ENCODE measurements at places on chromosomes 3 and 15.

GRCh38 chr15:98155356-98155755, 194.9 kb downstream of the ARRDC4 start:
- DNase-seq = no peak

DNA sequence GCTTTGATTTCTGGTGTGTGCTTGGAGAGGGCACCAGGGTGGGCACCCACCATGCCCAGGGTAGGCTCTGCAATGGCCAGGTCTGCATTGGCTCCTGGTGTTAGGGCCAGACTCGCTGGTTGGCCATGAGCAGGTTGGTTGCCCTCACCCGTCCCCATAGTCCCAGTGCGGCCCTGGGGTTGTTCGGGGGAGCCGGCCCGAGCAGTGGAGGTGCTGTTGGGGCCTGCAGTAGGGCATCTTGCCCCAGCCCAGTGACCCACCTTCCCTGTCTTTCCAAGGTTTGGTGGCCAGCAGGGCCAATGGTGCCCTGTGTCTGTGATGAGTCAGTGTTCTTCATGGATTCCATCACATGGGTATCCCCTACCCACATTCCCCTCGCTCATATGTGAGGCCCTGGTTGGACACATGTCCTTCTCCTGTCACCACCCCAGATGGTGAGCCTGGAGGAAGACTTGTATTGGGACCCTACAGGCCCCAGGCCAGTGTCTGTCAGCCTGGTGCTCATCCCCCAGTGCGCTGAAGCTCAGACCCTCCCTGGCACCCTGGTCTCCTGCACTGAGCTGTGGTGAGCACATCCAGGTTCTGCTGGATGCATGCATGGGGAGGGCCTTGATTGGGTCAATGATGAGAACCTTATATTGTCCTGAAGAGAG, 190.1 kb downstream of the UBE3A start:
- no peak for DNase-seq

GRCh38 chr3:12895391-12896062, 54.2 kb upstream of the RPL32 start:
- DNase-seq = no peak

DNA sequence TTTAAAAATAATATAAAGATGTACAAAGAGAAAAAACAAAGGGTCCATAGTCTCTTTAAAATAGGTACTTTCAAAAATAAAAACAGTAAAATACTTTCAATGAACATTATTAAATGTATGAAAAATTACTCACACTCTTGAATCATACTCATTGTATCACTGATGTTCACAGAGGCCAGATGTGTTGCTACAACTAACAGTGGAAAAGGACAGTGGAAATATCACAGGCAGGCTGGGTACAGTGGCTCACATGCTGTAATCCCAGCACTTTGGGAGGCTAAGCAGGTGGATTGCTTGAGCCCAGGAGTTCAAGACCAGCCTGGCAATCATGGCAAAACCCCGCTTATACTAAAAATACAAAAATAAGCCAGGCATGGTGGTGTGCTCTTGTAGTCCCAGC, 26.8 kb downstream of the NPHP3 start:
- no peak for DNase-seq

- no peak for DNase-seq
Observed at GRCh38 chr15:41377978-41378377, 24.3 kb downstream of the NDUFAF1 start.

DNA sequence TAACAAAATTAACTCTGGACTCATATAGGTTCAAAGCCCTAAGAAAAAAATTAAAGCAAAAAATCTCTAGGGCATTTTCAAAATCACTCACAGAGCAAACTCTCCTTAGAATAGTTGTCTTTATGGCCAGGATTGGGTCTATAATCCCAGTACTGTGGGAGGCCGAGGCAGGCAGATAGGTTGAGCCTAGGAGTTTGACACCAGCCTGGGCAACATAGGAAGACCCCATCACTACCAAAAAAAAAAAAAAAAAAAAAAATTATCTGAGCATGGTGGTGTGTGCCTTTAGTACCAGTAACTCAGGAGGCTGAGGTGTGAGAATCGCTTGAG, 378.1 kb upstream of the TGFBR2 start:
- no peak for DNase-seq

- no peak for DNase-seq
Observed at GRCh38 chr3:22659651-22660475, 543.3 kb upstream of the UBE2E2 start.

DNA sequence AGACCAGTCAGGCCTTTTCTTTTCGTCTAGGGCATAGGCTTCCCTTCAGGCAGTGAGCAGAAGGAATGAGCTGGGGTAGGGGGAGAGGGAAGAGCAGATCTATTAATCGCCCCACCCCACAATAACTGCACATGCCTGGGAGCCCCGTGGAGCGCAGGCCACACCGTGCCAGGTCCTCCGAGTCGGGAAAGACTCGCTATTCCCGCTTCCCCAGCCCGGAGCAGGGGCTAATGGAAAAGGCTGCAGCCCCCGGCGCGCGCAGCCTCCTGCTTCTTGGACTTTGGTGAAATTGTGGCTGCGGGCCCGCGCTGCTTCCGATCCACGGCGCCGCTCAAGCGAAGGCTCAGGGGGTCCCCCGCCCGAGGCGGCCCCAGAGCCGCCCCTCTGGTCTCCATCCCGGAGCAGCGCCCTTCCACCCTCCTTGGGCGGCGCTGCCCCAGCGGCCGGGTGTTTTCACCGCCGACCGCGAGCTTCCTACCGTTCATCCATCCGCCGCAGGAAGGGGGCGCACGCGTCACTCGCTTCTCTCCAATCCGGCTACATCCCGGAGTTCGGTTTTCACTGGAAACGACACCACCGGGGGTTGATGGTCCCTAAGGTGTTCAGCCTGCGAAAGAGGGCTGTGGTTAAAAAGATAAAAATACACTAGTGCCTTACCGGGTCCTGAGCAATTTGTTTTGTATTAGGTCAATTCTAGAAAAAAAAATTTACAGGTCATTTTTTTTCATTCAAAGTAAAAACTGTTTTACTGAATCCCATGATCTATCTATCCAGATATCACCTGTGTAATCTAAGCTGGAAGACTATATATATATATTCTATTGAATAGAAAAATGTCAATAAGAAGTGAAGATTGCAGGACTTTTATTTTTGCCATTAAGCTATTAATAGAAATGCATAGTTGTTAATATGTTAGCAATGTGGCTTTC, 4.4 kb upstream of the SYNM start:
- peak; percentile 8 for DNase-seq

DNA sequence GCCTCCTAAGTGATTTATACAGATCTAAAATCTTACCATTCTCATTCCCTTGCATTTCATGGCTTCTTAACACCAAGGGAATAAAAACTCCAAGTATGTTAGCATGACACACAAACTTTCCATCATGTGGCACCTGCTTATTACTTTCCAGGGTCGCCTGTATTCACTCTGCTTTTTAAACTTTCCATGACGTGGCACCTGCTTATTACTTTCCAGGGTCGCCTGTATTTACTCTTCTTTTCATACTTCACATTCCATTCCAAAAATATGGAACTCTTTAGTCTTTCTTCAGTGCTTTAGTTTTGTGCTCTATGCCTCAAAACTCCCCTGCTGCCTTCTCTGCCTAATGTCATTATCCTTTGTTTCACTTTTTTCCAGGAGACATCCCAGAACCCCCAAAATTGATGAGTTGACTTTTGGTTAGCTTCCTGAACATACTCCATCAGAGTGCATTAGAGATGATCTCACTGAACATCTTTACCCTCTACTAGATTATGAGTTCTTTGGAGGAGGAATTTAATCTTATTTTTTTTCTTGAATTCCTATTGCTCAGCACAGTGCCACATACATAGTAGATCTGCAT, 47.0 kb downstream of the CALML4 start:
- no peak for DNase-seq

DNA sequence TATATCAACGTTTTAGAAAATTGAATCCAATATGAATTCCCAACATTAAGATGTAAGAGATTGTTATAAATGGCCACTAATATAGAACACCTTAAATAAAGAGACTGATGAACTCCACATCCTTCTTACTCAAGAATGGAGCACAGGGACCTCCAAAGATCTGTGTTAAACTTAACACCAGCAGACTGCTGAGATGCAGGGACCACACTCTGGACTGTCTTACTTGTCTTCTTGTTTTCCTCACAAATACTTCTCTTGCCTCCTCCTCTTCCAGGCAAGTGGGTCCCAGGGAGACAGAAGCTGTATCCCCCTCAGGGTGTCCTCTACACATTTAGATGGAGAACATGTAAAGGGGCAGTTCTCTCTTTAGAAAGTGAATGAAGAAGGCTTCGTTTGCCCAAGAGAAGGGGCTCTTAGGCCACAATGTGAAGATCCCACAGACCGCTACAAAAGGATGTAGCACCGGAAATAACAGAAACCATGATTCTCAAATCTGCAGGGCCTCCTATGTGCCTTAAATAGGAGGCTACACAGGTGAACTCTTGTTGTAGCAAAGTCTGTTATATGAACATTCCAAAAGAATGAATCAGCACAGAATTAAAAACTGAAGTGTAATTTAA, 52.2 kb downstream of the SATB1 start:
- no peak for DNase-seq

- DNase-seq = no peak
Observed at GRCh38 chr3:126146525-126147146, 33.8 kb downstream of the ALDH1L1 start.

DNA sequence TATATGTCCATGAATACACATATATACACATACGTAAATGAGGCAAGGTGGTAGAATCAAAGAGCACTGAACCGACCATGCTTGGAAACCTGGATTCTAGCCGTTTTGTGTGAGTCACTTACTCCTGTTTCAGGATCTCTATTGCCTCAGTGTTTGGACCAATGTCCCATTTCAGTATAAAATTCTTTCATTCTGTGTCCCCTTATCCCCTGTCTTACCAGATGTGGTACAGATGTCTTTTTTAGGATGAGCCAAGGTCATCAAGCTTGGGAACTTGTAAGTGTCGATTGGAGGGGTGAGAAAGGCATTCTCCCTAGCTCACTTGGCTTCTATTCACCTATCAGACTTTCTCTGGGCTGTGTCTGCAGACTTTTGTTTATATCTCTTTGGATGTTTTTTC, 139.9 kb upstream of the CHL1 start:
- DNase-seq = no peak

DNA sequence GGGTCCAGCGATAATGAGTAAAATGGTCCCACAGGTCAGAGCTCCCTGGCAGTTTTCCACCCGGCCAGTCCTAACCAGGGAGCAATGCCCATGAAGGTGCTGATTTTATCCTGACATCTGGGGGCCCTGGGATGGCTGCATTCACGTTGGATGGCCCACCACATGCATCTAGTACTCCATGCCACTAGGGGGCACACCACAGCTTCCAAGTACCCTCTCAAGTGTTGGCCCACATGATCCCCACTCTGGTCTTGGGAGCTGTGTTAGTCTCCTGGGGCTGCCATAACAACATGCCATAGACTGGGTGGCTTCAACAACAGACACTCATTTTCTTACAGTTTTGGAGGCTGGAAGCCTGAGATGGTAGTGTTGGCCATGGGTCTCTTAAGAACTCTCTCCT, 225.5 kb downstream of the SLCO3A1 start:
- DNase-seq = no peak

- no peak for DNase-seq
Observed at GRCh38 chr3:70360979-70361760, 48.7 kb upstream of the MDFIC2 start.

- no peak for DNase-seq
Observed at GRCh38 chr15:38304481-38304880, 51.8 kb downstream of the SPRED1 start.

- no peak for DNase-seq
Observed at GRCh38 chr3:12501360-12502020, 17.2 kb downstream of the TSEN2 start.

- no peak for DNase-seq
Observed at GRCh38 chr3:170485696-170486095, 67.0 kb downstream of the CLDN11 start.

DNA sequence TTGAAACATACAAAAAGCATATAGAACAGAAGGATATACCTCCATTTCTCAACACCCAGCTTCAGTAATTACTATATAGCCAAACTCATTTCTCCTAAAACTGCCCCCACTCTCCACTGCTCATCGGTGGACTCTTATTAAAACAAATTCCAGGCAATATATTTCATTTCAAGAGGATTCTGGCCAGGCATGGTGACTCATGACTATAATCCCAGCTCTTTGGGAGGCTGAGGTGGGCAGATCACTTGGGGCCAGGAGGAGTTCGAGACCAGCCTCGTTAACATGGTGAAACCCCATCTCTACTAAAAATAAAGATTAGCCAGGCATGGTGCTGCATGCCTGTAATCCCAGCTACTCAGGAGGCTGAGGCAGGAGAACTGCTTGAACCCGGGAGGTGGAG, 40.9 kb downstream of the SNX4 start:
- DNase-seq = no peak

DNA sequence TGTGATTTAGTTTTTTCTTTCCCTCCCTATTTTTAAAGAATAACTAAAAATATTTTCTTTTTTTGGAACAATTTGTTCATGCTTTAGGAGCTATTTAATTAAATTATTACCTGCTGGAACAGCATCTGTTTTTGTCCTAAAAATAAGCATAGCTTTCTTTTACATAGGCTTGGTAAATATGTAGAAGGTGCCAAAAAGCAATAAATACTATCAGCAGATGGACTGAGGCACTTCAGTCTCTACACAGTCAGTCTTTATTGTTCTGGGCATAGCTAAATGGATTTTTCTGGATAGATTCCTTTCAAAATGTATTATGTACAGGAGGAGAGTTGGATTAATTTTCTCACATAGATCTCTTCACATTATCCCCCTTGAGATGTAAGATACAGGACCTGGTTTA, 223.5 kb downstream of the NAALADL2 start:
- DNase-seq = peak; percentile 62

DNA sequence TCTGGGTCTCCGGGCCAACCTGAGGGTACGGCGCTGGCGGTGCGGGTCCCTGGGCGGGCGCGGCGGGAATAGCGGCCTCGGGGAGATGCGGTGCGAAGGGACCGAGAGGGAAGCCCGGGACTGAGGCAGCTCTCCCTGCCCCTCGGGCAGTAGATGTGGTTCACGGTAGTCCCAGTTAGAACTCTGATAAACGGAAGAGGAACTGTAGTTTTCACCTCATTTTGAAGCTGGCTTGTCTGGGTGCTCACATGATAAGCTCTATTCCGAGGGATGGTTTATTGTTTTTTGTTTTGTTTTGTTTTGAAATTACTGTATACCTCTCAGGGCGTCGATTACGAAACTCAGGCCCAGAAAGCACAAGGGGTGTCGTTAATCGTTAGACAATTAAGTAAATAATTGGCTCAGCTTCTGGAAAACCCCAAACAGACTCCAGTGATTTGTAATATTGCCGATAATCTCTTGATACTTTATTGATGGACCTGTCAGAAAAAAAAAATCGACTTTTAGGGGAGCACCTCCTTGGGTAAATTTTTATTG, 413 bp downstream of the NUSAP1 start:
- DNase-seq = no peak

GRCh38 chr3:76735152-76735551, 304.7 kb upstream of the ROBO2 start:
- no peak for DNase-seq

GRCh38 chr3:112046599-112046998, 12.1 kb downstream of the TMPRSS7 start:
- DNase-seq = no peak

GRCh38 chr15:99172171-99172570, 67.3 kb downstream of the SYNM start:
- DNase-seq = no peak

- DNase-seq = no peak
Observed at GRCh38 chr3:9117220-9117619, 132.2 kb downstream of the SRGAP3 start.

GRCh38 chr15:96595951-96596350, 265.5 kb downstream of the NR2F2 start:
- no peak for DNase-seq
